ENCODE measurements at places on chromosomes 5 and 9.

- DNase-seq = no peak
Observed at GRCh38 chr5:164505791-164506190, 1000.4 kb downstream of the MAT2B start.

GRCh38 chr9:137268538-137269201 is 8.9 kb upstream of the TOR4A start:
- no peak for DNase-seq

DNA sequence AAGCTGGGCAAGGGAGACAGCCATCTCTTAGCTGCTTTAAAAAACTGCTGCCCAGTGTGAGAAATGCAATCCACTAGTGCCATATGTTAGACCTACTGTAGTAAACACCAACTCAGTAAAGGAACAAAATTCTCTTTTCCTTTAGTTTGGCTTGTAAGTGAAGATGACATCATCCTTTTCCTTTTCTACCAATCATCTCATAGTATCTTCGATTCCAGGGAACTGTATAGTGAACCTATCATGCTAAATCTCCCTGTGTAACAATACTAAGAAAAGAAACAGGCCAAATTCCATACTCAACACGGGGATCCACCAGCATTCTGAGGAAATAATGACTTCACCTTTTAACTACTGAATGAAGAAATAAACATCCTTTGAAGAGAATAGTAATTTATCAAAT is 100.1 kb downstream of the RAPGEF6 start:
- DNase-seq = no peak

DNA sequence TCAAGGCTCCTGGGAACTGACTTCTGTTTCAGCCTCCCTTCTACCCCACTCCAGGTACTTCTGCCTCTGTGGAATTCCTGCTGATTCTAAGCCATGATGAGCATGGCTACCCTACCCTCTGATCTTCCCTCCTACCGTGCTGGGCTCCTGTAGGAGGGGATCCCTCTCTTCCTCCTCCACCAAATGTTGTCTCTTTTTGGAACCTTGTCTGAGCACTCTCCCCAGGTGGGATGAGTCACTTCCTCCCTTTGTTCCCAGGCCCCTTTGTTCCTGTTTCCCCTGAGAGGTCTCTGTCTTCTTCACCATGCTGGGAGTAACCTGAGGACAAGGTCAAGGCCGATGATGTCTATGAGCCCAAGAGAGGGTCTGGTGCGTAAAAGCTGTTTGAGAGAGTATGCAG is 213.2 kb downstream of the GABBR2 start:
- DNase-seq = no peak

DNA sequence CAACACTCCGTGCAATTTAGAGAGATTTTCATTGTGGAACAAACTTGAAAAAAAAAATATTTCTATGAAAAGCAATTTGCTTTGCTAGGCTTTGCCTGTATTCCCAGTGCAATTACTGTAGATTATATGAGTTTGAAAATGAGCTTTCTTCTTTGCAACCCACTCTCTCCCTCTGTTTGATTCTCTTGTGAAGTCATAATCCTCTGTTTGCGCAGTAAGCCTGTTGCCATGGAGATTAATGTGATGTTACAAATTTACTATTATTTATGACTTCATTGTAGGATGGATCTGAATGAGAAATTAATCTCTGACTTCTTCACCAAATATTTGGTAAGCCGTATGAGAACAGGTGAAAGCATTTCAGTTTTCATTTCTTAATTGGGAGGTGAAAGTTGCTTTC is 320.3 kb downstream of the SPATA31D1 start:
- DNase-seq = no peak

DNA sequence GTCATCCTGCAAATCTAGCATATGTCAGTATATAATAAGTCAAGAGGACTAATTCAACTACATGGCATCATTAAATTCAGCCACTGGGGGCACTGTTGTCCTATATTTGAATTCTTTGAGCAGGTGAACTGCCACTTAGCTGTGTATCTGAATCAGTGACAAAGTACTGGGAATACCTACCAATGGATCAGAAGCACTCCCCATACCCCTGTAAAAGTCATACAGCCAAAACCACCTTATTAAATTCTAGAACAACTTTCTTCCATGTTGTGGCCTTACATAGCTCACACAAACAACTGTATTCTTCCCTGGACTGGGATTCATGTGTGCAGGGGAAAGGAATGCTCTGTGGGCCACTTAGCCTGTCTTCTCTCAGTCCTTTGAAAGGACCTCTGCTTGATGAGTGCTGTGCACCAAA is 57.4 kb upstream of the PLPP6 start:
- peak; percentile 56 for DNase-seq

DNA sequence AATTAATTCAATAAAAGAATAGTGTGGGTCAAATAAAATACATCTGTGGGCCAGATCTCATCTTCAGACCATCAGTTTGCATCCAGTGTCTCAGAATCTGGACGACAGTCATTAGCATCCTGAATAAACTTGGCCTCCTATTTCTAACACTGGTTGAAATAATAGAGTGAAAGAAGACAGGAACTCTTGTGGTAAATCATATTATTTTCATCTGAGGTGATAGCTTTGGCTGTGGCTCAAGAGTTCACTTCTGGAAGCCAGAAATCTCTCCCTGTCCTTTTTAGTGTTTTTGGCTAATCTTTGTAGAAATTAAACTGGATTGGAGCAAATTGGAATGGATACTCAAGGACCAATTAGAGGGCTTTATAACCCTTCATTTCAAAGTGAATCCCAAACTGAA is 63.4 kb upstream of the HMHB1 start:
- DNase-seq = no peak

DNA sequence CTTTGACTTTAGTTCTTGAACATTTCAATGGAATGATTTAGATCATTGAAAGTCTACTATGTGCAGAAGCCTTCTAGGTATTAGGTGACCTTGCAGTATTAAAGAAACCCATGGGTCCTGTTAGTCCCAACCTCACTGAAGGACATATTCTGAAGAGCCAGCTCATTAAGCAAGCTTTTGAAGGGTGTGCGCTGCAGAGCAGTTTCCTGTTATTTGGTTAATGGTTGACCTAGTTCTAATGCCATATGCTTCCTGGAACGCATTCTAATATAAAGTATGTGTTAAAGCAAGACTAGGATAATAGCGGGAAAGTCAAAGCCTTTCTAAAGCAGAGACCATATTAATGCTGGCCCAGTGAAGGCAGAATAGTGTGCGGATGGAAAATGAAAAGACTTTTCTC is 20.1 kb downstream of the ZNF462 start:
- no peak for DNase-seq

DNA sequence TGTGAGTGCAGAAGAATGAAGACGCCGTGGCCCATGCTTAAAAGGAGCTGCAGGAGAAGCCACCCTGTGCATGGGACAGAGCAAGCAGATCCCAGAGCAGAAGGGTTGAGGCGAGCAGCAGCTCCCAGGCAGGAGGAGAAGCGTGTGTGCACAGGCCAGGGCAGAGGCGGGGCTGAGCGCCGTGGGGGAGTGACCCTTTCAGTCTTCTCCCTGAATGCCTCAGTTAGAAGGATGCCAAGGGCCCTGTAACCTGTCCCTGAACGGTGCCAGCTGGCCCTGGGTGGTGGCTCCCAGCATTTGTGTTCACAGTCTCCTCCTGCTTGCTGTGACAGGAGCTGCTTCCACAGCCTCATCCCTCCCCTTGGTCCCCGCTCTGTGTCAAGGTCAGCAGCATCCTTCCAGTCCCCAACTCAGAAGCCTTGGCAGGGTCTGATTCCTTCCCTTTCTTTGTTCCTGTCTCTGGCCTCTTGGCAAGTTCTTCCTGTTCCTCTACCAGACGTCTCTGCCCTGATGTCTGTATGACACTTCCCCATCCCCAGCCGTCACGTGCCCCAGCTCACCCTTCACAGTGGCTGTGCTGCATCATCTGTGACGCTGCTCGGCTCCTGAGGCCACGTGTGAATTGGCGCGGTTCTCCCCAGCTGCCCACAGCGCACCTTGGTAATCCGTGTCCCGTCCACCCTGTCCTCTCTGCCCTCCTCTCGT is 5.2 kb downstream of the EXOC3 start:
- DNase-seq = no peak

- no peak for DNase-seq
Observed at GRCh38 chr5:122182491-122182921, 53.2 kb downstream of the ZNF474 start.

GRCh38 chr9:133536536-133536935 is 2.0 kb downstream of the ADAMTSL2 start:
- DNase-seq = no peak

DNA sequence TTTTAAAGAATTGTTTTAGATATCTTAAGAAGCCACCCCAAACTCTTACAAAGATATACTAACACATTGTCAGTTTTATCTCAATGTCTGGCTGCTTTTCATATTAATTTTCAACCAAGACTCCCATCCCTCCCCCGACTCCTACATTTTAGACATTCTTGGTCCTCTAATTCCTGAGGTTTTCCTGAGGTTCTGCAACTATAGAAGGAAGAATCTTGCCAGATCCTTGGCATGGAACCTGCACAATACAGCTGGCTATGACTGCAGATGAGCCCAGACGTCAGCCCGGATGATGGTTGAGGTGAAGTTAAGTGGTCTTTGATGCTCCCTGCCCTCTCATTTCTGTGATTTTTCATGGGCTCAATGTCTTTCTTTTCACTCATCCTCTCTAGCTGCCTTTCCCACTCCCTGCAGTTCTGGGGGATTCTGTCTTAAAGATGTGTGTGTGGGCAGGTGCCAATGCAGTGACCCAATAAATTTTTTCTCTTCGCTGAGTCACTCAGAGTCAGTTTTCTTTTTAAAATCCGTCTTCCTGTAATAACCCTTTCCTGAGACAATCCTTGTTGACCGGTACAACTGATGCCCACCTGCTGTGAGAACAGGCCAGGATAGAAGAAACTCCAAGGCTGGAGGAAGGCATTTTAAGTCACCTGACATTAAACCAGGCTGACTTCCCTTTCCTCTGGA is 237.8 kb upstream of the GAS1 start:
- no peak for DNase-seq

DNA sequence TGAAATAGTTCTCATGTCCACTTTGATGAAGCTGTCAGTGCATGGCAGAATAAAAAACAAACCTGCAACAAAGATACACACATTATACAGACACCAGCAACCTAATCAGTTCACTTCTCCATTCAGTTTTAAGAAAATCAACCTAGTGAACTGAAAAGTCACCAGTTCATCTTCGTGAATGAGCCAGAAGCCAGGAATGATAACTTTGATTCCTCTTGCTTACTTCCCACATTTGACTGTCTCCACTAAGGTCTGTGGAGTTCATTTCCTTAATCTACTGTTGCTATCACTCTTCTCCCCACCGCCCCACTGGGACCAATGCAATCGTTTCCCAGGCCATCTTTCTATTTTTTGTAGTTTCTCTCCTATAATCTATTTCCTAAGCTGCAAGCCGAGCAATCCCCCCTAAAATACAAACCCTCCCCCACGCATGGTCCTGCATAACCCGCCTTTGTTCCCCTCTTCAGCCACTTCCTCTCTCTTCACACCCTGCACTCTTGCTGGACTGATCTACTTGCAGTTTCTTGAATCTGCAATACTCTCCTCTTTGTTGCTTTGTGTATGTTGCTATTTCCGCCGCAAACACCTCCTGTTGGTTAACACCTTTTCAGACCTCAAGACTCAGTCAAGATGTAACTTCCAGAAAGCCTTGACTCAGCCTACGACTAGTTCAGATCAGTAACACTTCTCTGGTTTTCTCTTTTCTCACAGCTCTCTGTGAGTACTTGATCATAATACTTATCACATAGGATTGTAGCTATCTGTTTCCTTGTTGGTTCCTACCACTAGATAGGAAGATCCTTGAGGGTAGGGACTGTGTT is 16.6 kb downstream of the STOM start:
- no peak for DNase-seq

GRCh38 chr9:111983484-111983908 is 86.9 kb downstream of the UGCG start:
- DNase-seq = no peak

GRCh38 chr5:6545036-6545693 is 87.7 kb downstream of the NSUN2 start:
- DNase-seq = no peak

DNA sequence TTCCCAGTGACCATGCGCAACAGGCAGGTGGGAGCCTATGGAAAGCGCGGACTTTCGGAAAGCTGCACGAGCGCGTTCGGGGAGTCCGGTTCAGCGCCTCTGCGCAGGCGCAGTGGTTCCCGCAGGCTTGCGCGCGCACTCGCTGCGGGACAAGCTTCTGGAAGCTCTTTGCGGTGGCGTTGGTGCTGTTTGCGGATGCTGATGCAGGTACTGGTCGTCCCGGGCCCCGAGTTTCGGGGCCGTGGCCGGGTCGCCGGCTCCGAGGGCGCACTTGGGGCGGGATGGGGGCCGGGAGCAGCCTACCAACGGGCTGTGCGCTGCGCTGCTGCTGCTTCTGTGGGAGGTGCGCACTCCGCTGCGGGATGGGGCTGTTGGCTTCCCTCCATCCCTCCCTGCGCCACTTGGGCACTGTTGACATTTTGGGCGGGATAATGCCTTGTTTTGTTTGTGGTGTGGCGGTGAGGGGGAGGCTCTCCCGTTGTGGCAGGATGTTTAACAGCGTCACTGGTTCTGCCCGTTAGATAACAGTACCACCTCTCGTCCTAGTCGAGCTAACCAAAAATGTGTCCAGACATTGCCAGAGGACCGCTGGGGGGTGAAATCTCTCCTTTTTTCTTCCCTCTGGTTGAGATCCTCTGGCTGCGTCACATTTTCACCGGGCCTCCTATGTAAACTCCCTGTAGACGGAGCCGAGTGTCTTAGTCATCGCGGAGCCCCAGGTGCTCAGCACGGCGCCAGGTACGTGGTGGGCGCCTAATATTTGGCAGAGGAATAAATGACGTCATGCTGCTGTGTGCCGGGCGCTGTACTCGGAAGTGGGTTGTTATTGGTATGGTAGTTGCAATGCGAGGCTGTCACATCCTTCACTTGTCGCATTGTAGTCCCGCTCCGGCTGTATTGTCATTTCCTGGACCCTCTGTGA is at the start of gene ZNF483:
ZNF483 (plus strand) TSS at position 124 of the 922 bp plus-strand sequence. CDS start 2,217 bp downstream, outside the sequence.
- DNase-seq = peak; percentile 57

- no peak for DNase-seq
Observed at GRCh38 chr5:756865-757345, 27.6 kb downstream of the ZDHHC11B start.

GRCh38 chr5:168740092-168740800 is 161.1 kb upstream of the PANK3 start:
- no peak for DNase-seq

DNA sequence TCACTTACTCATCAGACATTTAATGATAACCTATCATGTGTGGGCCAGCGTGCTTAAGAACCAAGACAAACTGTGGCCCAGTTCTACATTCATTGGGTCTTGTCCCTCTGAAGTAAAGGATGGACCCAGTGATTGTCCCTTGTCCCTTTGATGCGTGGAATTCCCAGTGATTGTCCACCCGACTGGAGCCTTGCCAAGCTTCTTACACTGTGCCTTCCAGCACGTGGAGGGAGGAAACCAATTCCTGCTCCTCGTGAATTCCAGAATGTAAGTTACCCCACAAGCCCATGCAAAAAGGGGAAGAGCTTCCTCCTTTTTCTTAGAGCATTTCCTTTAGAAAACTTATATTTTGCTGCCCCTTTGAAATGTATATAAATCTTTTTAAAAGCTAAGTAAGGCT is 7.9 kb downstream of the CKMT2 start:
- no peak for DNase-seq

DNA sequence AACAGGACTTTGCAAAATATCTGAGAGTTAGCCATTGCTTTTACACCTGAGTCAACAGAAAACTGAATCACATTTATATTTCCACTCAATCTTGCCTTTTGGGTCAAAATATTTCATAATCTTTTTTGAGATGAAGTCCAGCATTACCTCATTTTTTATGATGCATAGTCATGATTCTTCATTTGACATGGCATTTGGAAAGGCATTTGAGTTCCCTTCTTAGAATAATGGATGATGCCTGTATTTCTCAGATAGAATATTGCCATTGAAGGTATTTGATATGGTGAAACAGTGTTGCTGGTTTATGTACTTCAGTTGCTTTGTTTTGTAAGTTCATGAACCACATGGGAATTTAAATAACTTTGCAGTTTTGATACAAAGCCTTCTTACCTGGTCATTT is 180.4 kb downstream of the PRR16 start:
- DNase-seq = no peak
